Left colon (tissue), 2 donors: ENCODE measurements at places on chromosomes 12 and 14.

DNA sequence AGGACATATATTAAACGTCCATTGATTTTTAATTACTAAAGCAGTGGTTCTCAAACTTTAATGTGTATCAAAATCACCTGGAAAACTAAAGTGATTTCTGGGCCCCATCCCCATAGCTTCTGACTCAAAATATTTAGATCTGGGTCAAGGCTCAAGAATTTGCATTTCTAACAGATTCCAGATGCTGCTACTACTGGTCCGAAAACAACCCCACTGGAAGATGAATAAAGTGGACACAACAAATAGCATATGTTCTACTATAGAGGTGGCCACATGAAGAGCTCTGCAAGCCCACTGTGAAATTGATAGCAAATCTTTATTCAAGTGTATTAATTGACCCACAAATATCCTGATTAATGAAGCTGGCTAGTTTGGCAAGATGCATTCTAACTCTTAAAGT is 69.4 kb downstream of the SPATA7 start:
- no peak for DNase-seq

DNA sequence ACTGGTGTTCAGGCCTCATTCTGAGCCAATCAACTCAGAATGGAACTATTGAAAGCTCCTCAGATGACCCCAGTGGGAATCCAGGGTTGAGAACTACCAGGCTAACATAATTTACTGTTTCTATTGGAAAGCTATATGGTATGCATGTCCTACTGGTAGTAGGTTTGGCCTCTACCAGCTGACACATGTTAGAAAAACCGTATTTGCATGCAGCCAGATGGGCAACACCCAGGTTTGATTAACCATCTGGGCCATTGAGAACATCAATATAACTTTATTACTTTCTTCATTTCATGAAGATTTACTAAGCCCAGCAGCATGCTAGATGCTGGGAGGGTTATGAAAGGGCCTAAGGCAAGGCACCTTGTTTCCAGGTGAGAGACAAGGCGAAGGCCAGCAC is 181.4 kb upstream of the PARP11 start:
- DNase-seq = no peak

DNA sequence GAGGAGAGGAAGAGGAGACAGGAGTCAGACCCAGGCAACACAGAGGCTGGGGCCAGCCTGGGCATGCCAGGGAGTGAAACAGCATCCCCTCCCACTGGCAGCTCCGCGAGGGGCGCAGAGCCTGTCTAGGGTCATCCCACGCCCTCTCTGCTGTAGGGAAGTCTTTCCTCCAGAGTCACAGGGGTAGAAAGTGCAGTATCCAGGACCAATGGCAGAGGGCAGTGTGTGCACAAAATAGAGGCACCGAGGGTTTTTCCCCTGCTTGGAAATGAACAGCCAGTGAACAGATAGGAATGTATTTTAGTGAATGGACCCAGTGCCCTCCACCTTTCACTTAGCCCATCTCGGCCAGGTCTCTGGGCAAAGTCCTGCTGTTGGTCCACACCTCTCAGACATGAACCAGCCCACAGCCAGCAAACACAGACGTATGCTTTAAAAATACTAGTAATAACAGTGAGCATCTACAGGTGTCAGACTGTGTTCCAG is 9.4 kb upstream of the KRT74 start:
- no peak for DNase-seq

DNA sequence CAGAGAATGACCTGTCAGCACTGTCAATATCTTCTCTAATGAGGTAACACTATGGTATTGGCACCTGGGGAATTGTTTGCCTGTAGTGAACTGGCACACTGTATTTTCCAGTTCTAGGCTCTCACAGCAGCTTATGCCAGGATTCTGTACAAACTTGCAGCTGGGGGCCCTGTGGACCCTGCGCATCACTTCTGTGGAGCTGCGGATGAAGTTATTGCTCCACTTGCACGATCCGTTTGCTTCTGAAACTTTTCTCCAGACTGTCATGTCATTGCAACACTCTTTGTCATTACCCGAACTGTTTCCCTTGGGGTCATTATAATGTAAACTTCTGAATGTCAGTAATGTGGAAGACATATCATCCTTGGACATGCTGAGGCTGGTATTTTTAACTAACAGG is 3.9 kb downstream of the RNASE11 start:
- no peak for DNase-seq

DNA sequence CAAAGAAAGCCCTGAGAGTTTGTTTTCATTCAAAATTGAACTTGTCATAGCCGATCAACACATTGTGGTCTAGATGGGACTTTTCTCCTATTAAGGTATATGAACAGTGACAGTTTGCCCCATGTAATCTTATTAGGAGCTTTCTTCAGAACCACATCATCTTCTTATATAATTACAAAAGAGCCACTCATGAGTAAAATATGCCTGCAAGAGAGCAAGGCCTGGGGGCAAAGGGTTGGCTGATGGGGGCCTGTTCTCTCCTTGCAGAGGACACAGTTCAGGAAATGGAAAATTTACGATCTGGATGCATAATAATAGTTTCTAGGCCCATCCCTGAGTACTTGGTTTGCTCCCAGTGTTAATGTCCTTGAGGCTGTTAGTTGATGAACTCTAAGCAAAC is 87.8 kb downstream of the FLRT2 start:
- DNase-seq = no peak

DNA sequence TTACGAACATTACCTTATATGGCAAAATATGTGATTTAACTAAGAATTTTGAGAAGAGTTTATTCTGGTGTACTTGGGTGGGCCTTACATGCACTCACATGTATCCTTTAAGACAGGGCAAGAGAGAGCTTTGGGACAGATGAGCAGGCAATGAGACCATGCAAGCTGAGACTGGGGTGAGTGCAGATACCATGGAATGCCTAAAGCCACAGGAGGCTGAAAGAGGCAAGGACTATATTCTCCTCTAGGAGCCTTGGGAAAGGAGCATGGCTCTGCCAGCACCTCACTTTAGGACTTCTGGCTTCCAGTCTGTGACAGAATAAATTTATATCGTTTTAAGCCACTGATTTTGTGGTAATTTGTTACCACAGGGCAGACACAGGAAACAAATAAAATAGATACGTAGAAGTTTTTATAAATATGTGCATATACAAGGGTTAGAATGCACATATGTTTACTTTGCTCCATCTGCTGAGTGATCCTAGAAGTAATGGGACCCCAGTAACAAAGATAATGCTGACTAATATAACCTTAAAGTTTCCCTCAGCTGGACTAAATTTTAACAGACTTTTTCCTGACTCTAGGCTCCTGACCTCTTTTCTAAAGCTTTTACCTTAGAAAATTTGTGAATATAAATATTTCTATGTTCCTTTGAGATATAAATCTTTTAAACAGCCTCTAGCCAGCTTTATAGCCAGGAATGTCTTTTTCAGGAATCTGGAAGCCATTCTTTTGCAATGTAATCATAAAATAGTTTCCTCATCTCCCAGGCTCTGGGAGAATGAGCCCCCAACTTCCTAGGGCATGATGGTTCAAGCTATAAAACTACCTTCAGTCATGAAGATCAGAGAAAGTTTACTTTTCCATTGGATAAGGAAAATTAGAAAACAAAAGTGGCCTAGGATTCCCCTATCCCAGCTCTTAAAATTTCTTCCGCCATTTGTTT is 216.8 kb downstream of the PPFIA2 start:
- DNase-seq = no peak

GRCh38 chr12:24756479-24757024 is 192.3 kb downstream of the BCAT1 start:
- DNase-seq = no peak

GRCh38 chr14:55881577-55882241 is 236.5 kb upstream of the PELI2 start:
- no peak for DNase-seq

DNA sequence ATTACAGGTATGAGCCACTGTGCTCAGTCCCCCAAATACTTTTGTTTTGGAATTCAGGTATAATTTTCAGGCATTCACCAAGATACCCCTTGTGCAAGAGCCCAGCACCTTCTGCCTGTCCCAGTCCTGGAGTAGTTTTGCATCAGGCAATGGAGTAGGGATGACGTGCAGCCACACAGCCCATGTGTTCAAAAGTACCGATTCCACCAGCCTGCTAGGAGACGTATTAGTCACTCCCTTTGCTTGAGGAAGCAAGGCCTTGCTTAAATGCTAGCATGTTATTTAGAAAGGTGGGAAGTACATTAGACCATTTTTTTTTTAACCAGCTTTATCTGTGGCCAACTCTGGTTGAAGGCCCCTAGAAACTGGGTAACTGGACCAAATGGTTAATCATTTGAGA is 15.0 kb upstream of the GALNT16 start:
- no peak for DNase-seq

DNA sequence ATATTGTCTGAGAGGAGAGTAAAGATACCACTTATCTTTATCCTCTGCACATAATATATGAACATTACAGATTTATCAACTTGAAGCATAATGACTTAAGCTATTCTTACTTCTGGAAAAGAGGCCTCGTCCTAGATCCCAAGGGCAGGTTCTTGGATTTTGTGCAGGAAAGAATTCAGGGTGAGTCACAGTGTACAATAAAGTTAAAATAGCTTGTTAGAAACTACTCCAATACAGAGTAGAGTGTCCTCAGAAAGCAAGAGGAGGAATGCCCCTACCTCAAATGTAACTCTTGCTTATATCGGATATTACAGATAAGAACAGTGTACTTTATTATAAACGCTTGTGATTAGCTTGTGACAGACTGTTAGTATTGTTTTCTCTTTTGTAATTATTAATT is 41.9 kb upstream of the ABCC9 start:
- DNase-seq = no peak

- DNase-seq = no peak
Observed at GRCh38 chr12:18703911-18704310, 33.9 kb downstream of the PLCZ1 start.

DNA sequence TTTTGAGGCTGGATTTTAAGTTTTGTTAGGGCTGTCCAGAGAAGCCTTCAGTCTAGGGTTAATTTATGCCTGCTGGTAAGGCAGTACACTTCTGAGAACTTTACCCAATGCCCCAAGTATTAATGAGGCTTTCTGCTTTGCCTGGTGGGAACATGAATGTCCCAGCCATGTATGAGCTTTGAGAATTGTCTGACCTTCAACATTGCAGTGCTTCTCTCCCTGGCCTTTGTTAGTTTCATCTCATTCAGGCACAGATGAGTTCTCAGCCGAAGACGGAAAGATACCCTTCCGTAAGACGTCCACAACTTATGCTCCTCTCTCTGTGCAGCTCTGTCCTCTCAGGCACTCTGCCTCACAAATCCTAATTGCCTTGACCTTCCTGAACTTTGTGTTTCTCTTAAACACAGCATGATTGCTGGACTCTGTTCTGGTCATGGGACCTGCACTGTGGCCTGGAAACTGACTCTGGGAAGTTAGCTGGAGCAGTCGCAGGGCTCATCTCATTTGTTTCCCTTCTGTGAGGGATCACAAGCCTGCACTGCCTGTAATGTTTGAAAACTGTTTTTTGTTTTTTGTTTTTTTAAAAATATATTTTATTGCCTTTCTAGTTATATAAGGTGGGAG is 15.7 kb downstream of the CHPT1 start:
- peak; percentile 77 for DNase-seq

- no peak for DNase-seq
Observed at GRCh38 chr12:56431288-56431687, 17.9 kb downstream of the TIMELESS start.

DNA sequence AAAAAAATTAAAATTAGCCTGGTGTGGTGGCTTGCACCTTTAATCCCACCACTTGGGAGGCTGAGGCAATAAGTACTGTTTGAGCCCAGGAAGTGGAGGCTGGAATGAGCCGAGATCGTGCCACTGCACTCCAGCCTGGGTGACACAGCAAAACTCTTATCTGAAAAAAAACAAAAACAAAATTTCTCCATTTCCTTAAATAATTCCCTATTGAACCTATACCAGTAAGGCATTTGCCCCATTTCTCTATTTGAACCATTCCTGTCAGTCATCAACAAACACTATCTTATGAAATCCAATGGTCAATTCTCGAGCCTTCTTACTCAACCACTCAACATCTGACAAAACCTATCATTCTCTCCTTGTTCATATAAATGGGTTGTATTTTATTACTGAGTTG is 14.7 kb downstream of the SLC2A14 start:
- no peak for DNase-seq

- no peak for DNase-seq
Observed at GRCh38 chr14:24715239-24715638, 81.2 kb upstream of the GZMB start.

DNA sequence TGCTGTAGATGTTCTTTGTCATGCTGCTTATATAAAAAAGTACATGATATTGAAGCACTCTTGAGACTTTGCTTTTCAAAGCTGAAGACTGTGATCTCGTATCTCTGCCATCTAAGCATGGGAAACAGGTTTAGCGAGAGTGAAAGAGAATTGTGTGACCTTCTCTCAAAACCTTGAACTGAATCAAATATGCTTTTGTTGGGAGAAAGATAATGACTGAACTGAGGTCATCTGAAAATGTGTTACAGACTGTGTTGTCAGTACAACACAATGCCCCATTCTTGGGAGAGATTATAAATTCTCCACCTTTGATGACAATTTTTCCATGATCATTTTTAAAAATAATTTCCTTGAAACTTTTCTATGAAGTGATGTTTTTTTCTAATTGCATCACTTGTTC is 272.1 kb upstream of the SEL1L start:
- DNase-seq = no peak

DNA sequence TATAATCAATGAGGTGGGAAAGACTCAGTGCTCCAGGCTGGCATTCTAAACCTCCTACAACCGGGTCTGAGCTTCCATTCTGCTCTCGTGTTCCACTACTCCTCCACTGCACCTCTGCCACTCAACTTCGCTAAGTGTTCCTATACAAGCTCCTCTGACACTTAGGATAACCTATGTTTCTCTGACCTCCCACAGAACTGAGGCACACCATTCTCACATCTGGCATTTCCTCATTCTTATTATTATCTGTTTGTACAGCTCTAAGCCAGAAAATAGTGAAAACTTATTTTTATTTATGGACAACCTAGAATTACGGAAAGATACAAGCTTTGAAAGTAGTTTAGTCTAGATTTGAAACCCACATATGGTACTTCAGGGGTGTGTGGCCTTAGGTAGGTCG is 127.0 kb downstream of the MED13L start:
- no peak for DNase-seq

DNA sequence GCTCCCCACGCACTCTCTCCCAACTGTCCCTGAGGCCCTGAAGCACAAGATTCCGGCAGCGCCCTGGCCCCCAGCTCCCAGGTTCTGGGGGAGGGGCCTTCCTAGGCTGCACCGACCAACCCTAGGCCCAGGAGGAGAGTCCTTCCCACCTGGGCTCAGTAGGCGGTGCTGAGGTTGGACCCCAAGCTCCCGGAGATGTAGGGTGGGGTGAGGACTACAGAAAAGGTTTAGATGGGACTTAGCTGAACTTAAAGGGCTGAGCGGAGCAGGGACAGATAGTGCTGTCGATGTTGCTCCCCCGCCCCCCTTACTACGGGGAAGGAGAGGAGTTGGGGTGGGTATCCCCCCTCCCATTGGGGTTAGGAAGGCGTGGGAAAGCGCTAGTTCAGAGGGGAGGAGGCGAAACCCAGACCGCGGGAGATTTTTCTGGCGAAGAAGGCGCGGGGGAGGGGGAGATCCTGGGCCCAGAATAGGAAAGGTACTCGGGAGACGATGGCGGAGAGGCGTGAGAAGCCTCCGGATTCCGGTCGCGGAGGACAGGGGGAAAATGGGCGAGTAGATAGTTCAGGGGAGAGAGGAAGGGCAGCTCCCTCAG is 4.2 kb upstream of the BAZ2A start:
- peak; percentile 88 for DNase-seq
